ENCODE measurements at places on chromosomes 4 and X.

DNA sequence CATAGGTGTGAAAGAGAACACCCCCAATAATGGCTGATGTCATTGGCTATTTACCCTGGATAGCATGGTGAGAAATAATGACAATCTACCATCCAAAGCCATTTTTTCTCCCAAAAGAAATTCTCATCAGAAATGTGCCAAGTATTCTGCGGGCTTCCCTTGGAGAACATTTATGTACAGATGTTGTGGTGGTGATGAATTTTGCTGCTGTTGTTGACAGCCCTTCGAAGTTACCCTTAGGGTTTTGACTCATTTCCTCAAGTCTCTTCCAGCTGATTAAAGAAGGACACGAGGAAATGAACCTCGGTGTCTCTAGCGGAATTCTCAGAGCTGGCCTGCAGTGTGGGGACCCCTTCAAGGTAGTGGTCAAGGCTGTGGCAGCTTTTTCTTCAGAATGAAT lies 3.4 kb downstream of the KIT start:
- peak; percentile 60 for DNase-seq

DNA sequence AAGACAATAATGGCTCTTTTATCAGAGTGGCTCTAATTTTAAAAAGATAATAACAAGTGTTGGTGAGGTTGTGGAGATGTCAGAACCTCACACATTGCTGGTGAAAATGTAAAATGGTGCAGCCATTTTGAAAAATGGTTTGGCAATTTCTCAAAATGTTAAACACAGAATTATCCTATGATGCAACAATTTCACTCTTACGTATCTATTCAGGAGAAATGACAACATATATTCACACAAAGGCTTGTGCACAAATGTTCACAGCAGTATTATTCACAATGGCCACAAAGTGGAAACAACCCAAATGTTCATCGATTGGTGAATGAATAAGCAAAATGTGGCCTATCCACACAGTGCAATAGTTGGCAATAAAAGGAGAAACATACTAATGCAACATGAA lies 24.7 kb downstream of the ENPP6 start:
- no peak for DNase-seq

- no peak for DNase-seq
Observed at GRCh38 chrX:37993176-37993575, 13.2 kb upstream of the SYTL5 start.

DNA sequence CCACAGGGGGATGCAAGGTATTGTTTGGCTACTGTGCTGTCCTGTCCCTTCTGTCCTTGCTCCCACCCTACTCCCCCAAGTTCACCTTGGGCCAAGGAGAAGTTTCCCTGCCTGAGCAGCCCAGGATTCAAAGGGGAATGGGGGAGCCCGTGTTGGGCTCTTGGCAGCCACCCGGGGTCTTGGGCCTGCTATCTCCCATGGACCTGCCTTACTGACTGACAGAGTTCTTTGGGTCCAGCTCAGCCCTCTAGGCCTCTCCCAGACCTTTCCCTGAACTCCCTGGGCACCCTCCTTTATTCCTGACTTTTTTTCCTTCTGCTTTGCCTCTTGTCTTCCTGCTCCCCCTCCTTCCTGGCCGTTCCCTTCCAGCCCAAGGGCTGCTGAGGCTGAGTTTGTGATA lies 67.4 kb downstream of the STARD8 start:
- no peak for DNase-seq

DNA sequence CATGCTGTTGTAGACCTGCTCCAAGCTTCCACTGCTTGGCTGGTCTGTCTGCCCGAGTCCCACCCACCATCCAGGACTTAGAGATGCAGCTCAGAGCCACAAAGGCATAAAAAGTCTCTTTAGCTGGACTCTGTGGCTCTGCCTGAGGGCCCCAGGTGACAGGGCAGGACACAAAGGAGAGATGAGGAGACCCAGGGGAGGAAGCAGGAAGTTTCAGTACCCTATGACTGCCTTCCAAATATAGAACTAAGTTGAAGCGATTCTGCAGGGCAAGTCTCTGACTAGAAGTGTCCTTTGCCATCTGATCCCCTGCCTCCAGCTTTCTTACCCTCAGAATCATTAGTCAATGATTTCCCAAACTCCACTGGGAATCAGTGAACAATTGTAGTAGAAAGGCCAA lies 11.2 kb upstream of the CXCR3 start:
- DNase-seq, result no peak

- DNase-seq, result no peak
Observed at GRCh38 chr4:112083587-112084347, 61.5 kb upstream of the FAM241A start.

All from Kasumi-1 (cell line).